Osteoblast (primary cell): ENCODE measurements at places on chromosomes 16 and 17. TPM values are rescaled to one million over a fixed set of nuclear protein-coding genes. Genes with fewer than 3 reads are reported as not detected.

Gene SLC6A4
- 0.36 TPM in 1 of 2 replicates, not detected in the other for total RNA-seq

Gene ACAP1
- 0.59 TPM in 1 of 2 replicates, not detected in the other for total RNA-seq

Gene CDT1
- 2.9 TPM in 2 replicates for total RNA-seq

DNA sequence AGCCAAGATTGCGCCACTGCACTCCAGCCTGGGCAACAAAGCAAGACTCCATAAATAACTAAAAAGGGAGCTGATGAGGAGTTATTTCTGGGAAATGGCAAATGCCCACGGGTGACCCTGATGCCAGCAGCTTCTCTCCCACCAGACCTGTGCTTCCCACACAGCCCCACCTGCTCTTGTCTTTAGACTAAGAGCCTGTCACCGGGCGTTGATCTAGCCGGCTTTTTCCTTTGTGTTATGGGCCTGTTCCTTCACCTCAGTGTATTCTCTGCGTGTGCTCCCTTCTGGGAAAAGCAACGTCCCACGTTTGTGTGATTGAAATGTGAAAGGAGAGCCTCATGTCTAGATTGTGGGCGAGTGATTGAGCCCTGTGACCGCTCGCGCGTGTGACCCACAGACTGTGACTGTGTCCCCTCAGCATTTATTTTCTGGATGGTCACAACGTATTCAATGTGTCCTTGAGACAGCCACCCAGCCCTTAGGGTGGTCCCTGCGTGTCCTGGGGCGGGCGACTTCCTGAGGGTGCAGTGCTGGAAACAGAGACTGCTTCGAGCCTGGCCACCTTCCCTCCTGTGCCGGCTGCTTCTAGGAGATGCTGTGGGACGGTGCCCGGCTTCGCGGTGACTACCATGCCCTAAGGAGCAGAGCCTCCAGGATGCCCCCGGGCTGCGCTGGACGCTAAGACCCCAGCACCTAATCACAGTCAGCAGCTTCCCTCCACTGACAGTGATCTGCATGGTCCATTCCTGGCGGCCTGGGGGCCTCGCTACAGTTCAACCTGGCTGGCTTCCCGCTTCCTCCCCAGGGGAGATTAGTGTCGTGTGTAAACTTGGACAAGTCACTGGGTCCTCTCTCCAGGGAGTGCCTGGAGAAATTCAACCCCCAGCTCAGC, 7.8 kb upstream of the RNPS1 start:
- H3K36me3 ChIP-seq, result no peaks in the 10 kb centered on the region
- H3K27ac ChIP-seq, result no peak overlapping the region
- no peak overlapping the region for H3K4me3 ChIP-seq
- H3K4me1 ChIP-seq, result no peaks in the 10 kb centered on the region

Gene RHBDL3
- total RNA-seq, result under 0.01 TPM in 2 replicates

DNA sequence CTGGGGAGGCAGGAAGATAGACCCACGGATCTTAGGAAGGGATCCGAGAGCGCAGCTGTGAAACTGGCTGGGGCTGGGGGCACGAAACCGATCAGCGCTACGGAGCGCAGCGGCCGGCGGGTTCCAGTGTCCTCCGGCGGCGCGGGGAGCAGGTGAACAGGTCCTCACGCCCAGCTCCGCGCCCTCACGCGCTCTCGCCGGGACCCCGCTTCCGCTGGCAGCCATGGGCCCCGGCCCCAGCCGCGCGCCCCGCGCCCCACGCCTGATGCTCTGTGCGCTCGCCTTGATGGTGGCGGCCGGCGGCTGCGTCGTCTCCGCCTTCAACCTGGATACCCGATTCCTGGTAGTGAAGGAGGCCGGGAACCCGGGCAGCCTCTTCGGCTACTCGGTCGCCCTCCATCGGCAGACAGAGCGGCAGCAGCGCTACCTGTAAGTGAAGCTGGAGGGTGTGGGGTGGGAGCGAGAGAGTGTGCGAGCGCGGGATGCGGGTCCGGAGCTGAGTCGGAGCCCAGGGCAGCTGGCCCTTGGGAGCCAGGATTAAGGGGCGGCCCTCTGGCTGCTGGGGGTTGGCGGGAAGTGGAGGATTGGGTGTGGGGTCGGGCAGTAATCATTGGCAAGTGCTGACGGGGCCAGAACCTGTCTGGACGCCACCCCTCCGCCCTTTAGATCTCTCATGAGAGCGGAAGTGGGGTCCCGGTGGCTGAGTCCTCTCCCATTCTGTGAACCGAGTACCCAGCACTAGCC, 479 bp downstream of the ITGA3 start:
- no peaks in the 10 kb centered on the region for H3K36me3 ChIP-seq
- peaks cover 70% of the 10 kb centered on the region for H3K4me1 ChIP-seq
- peak overlapping the region; percentile 88 for H3K27ac ChIP-seq
- no peaks in the 10 kb centered on the region for H3K27me3 ChIP-seq

GRCh38 chr16:67883872-67884261, 818 bp upstream of the NRN1L start:
- DNase-seq, result peak; percentile 99
- H3K27ac ChIP-seq, result no peak overlapping the region
- peaks cover 8% of the 10 kb centered on the region for H3K4me1 ChIP-seq

GRCh38 chr17:27322026-27322425, 28.1 kb downstream of the WSB1 start:
- no peak overlapping the region for H3K27ac ChIP-seq
- no peak overlapping the region for H3K4me3 ChIP-seq
- H3K36me3 ChIP-seq, result peaks cover 7% of the 10 kb centered on the region
- no peak for DNase-seq
- H3K4me1 ChIP-seq, result no peaks in the 10 kb centered on the region
- no peaks in the 10 kb centered on the region for H3K27me3 ChIP-seq

GRCh38 chr16:23801378-23801777, 34.4 kb upstream of the PRKCB start:
- H3K27ac ChIP-seq, result no peak overlapping the region
- no peaks in the 10 kb centered on the region for H3K36me3 ChIP-seq
- peaks cover 5% of the 10 kb centered on the region for H3K4me1 ChIP-seq

DNA sequence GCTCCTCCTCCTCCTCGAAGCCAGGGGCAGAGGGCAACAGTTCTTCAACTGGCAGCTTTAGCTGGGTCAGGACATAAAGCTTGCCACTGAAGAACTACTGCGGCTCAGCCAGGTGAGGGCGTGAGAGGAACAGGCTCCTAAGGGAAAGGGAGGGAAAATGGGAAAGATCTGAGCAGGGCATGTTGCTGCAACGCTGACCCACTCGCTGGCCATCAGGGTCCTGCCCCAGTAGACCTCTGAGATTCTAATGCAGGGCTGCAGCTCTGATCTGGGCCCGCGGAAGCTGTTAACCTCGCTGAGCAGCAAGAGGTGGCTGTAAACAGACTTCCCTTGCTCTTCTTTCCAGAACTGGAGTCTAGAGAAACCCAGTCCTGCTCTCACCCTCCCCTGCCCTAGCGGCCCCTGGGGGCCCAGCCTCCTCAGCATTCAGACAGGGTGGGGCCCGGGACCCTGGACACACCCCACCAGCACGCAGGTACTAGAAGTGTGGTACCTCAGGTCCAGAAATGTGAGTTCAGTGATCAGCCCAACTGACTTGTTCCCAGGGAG, 3.8 kb upstream of the TLCD2 start:
- peak; percentile 73 for DNase-seq
- H3K4me3 ChIP-seq, result peak overlapping the region; percentile 93
- peak overlapping the region; percentile 71 for H3K27ac ChIP-seq
- H3K27me3 ChIP-seq, result no peaks in the 10 kb centered on the region

Gene ASPHD1
- total RNA-seq, result 0.88 and 1.8 TPM in 2 replicates

Gene TBC1D3I
- 0.36 and 0.59 TPM in 2 replicates for total RNA-seq

Gene SLC9A5
- 2.9 and 3.6 TPM in 2 replicates for total RNA-seq

DNA sequence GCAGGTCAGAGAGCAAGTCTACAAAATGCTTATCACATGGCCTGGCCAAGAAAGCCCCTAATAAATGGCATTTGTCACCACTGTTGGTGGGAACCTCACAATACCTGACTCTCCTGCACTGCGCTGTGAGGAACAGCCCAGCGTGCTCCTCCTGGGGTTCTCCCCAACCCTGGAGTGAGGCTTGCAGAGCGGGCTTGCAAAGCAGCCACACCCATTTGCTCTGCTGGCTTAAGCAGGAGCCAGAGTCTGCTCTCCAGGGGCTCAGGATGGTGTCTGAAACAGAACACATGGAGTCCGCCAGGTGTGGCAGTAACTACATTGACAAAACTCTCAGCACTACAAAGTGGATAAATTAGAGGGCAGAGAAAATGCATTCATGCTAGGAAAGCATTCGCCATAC, 331.0 kb upstream of the CCL2 start:
- DNase-seq, result no peak
- H3K36me3 ChIP-seq, result no peaks in the 10 kb centered on the region
- no peak overlapping the region for H3K4me3 ChIP-seq
- no peak overlapping the region for H3K27ac ChIP-seq

Gene STH
- not detected in 2 replicates for total RNA-seq

Gene IRF8
- total RNA-seq, result under 0.01 and 0.36 TPM in 2 replicates

Gene SHISA6
- total RNA-seq, result not detected in 2 replicates

DNA sequence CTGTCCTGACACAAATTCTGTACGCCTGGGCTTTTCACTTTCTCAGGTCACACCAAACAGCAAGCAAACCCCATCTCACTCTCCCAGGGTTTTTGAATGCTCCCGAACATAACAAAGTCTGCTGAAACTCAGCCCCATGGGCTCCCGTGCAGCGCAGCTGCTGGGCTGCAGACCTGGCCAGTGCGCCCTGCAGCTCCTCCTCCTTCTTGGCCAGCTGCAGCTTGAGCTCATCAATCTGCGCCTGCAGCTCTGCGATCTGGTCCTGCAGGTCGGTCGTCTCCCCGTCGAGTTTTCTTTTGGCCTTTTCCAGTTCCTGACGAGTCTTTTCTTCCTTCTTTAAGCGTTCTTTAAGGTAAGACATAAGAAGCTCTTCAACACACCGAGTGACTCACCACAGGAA, 70.5 kb downstream of the NDEL1 start:
- no peak for DNase-seq
- no peaks in the 10 kb centered on the region for H3K4me1 ChIP-seq
- no peak overlapping the region for H3K27ac ChIP-seq
- no peak overlapping the region for H3K4me3 ChIP-seq
- no peaks in the 10 kb centered on the region for H3K27me3 ChIP-seq

DNA sequence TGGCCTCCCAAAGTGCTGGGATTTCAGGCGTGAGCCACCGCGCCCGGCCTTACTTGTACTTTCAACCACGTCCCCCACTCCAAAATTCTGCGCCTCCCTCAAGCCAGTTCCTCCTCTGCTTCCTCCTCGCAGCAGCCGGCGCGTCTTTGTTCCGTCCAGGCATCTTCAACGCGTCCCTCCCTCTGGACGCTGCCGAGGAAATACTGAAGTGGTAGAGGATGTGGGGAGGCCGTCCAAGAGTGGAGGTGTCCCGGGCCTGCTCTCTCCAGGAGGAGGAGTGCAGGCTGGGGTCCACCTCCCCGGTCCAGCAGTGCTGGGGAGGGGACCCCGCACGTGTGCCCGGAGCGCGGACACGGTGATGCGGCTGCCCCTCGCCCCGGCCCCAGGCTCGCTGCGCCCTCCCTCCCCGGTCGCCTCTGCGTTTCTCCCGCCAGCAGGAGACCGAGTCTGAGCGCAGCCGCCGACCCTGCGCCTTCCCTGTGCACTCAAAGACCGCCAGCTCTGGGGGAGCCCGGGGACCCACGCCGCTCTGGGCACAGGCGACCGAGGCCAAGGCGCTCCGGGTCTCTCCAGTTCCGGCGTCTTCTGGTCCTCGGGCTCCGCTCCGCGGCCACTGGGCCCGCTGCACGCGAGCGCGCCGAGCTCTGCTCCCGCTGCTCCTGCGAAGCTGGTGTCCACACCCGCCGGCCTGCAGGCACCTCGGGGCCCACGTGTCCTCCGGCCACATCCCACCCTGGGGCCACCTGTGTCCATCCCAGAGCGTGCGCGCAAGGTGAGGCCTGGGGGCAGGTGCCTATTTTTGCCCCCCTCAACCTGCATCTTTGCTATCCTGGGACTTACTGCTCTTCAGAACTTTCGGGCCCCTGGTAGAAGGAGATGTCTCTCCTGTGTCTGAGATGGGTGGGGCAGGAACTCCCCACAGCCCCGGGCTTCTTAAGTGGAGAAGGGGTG, 31.7 kb downstream of the OSBPL7 start:
- peaks cover 3% of the 10 kb centered on the region for H3K4me1 ChIP-seq

Gene SULT1A2
- not detected in 2 replicates for total RNA-seq

GRCh38 chr17:19709841-19710240, 6.5 kb downstream of the SLC47A2 start:
- no peaks in the 10 kb centered on the region for H3K27me3 ChIP-seq
- no peak overlapping the region for H3K4me3 ChIP-seq
- peak; percentile 23 for DNase-seq
- H3K4me1 ChIP-seq, result no peaks in the 10 kb centered on the region
- H3K27ac ChIP-seq, result no peak overlapping the region

DNA sequence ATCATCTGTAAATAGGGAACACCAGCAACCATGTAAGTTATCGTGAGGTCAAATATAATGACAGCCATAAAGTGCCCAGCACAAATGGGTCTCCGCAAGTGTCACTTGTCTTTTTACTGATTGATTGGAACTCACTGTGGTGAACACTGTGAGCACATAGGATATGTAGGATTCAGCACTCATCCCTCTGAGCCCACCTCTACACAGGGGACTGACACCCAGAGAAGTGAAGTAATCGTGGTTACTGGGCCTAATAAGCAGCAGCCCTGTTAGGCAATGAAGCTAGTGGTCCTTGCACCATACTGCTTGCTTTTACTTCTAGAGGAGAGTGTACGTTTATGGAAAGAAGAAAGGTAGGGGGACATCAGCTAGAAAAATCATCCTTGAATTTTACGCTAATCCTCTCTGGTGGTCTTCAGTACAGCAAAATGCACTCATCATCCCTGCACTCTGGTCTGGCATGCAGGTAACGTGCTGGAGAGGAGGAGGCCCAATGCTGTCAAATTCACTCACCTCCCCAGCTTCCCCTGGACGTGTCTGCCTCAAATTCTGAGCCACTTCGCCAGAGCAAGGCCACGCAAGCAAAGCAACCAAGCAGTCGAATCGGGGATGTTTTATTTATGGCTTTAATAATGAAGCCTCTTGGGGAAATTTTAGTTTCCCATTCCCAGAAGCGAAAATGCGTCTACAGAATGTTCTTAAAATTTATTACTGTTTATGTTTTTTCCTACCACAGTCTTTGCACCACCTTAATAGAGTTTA, 74.7 kb downstream of the YPEL2 start:
- no peak for DNase-seq
- H3K4me3 ChIP-seq, result no peak overlapping the region
- H3K4me1 ChIP-seq, result peaks cover 2% of the 10 kb centered on the region
- no peak overlapping the region for H3K27ac ChIP-seq
- no peaks in the 10 kb centered on the region for H3K36me3 ChIP-seq

DNA sequence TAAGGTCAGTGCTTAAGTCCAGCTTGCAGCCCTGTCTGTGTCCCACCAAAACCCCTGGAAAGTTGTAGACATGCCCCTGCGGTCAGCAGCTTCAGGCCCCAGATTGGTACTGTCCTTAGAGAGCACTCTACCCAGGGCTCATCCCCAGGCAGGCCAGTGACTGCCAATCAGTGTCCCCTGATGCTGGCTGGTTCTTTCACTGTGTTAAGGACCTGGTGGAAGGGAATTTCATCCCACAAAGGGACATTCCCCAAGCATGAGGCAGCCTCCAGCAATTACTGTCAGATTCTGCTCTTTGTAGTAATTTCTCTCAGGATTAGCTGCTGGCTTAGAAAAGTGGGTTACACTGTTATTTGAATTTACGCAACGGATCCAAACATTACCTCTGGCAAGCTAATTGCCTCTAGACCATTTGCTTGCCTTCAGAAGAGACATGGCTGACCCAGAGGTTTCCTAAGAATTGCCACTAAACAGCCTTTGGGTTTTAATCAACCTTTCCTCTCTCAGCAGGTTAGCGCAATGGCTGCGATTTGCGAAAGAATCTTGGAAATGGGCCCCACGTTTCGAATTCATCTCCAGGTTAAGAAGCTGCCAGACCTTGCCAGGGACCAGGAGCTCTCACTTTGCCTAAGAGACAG, 5.9 kb downstream of the IRX6 start:
- no peak overlapping the region for H3K27ac ChIP-seq
- H3K4me1 ChIP-seq, result no peaks in the 10 kb centered on the region
- peaks cover 16% of the 10 kb centered on the region for H3K27me3 ChIP-seq
- DNase-seq, result no peak
- H3K4me3 ChIP-seq, result no peak overlapping the region
